ENCODE measurements at places on chromosomes 11 and 22.
A peak's percentile ranks its signal among the peaks of the same experiment; 100 is the strongest.

- DNase-seq = no peak
Measured at GRCh38 chr11:19889531-19889930, 176.9 kb downstream of the NAV2 start.

DNA sequence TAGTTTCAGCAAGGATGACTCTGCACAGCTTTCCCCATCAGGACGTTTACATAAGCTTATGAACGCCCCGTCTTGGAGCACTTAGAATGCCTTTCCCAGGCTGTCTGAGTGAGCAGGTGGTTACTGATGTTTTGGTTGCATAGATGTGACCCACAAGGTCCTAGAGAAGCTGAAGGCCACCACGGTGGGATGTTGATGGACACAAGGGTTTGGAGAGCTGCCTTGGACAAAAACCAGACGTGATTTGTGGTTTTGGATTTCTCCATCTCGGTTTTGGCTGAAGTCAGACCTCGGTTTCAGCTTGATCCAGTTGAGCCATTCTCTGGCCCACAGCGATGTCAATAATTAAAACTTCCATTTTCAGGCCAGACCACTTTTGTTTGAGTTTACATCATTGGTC is 151.9 kb downstream of the LDLRAD3 start:
- DNase-seq = no peak

DNA sequence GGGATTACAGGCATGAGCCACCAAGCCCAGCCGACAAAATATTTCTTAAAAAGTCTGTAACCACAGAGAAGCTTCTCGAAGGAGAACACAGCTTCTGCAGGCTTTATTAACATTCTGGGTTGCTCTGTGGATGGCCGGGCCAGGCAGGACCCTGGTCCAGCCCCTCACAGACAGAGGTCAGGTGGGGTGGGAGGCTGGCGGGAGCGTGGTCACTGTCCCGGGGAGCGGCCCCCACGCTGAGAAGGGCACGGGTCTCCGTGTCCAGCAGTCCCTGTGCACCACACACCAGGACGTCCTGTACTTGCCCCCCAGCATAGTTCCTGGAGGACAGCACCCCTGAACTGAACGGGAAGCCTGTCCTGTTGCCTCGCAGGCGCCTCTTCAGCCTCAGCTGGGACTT is 19.4 kb downstream of the DRD4 start:
- DNase-seq = no peak

GRCh38 chr11:100761841-100762240 is 74.8 kb downstream of the ARHGAP42 start:
- peak; percentile 61 for DNase-seq

- DNase-seq = no peak
Measured at GRCh38 chr11:393219-394033, 583 bp upstream of the PKP3 start.

DNA sequence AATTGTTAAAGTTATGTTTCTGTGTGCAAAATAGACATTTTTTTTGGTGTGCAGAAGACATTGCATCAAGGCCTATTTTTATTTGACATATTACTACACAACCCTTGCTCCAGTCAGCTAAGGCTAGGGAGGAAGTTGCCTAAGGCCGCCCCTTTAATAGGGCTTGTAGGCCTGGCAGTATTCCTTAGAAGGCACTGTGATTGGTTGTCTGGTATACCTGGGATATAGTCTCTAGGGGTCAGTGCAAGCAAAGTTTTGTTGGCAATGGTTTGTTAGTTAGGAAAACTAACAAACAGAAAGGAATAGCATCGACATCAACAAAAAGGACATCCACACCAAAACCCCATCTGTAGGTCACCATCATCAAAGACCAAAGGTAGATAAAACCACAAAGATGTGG is 16.9 kb downstream of the CCDC15 start:
- no peak for DNase-seq

- no peak for DNase-seq
Measured at GRCh38 chr11:60955571-60955970, 3.6 kb upstream of the SLC15A3 start.

- DNase-seq = no peak
Measured at GRCh38 chr22:19126309-19127273, 4.4 kb upstream of the DGCR2 start.

DNA sequence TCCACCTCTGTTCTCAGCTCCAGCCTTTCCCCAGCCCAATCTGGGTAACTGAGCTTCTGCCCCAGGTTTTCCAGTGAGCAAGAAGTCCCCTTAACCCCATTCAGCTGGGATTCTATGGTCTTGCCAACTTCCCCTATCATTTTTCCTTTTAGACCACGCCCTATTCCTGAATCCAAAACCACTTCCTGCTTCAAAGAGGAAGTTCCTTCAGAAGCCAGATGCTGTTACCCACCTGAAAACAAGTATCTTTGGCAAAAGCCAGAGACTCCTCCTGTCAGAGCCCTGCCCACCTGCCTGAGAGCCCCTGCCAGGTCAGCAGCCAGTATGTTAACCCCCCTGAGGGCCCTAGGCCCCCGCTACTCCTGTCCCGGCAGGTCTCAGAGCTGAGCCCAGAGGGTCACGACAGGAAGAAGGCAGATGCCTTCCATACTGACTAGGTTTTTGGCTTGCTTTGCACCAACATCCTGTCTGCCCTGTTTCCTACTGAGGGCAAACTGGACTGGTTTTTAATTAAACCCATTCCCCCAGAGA is 20.3 kb upstream of the MICAL2 start:
- DNase-seq = no peak

Measured in hindlimb muscle (tissue), 1 donor.